ENCODE measurements at places on chromosomes 11 and 22.

- no peak for DNase-seq
These were observed 4.5 kb downstream of the FAM83F start for GRCh38 chr22:39999144-39999757.

GRCh38 chr11:26134481-26135355 lies 197.2 kb upstream of the ANO3 start:
- DNase-seq, result no peak

DNA sequence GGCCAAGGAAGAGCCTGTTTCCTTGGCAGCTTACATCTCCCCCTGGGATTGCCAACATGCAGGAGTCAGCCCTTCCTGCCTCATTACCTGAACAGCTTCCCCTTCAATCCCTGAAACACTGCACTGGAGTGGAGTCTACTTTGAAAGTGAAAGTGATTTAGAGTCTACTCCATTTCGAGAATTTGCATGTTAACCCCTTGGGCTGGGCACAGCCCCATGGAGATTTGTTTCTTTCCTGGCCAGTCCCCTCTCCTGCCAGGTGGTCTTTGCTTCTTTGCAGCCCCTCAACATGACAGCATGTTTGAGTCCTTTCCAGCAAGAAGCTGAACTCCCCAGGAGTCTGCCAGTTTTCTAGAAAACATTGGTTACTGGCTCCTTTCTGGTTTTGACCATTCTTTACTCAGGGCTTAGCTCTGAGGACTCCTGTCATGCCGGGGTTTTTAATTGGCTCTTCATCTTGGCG lies 59.9 kb downstream of the TRAF6 start:
- no peak for DNase-seq

- no peak for DNase-seq
These were observed 49.1 kb downstream of the COMMD9 start for GRCh38 chr11:36240173-36240572.

- DNase-seq, result no peak
These were observed 23.6 kb upstream of the ETS1 start for GRCh38 chr11:128610721-128611617.

DNA sequence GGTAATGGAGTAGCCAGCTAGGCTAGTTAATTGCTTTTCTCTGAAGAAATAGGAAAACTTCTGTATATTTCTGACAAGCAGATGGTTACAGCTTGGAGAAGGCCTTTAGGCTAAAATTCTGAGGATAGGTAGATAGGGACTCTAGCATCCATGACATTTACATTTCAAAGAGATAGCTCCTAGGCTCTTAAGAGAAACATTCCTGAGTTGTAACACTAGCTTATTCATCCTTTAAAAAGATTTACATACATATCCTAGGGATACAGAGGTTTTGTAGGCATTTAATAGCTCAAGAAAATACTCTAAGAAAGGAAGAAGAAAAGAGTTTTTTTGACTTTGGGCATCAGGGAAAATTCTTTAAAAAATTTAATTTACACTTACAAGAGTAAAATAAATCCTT lies 130.9 kb upstream of the CCDC179 start:
- DNase-seq, result no peak

- no peak for DNase-seq
These were observed 40.1 kb upstream of the APLNR start for GRCh38 chr11:57276971-57277675.
